ENCODE measurements at places on chromosomes 16 and 17.

DNA sequence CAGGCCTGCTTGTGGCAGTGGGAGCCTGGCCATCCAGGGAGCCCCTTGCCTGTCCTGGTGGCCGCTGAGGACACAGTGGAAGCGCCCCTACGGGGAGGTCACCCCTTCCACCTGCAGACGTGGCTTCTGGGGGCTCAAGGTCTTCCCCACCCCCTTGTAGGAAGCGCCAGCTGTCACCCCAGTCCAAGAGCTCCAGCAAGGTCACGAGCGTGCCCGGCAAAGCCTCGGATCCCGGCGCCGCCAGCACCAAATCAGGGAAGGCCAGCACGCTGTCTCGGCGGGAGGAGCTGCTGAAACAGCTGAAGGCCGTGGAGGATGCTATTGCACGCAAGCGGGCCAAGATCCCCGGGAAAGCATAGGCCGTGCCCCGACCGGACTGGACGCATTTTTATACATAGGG lies 7.4 kb upstream of the IL17C start:
- DNase-seq: no peak

DNA sequence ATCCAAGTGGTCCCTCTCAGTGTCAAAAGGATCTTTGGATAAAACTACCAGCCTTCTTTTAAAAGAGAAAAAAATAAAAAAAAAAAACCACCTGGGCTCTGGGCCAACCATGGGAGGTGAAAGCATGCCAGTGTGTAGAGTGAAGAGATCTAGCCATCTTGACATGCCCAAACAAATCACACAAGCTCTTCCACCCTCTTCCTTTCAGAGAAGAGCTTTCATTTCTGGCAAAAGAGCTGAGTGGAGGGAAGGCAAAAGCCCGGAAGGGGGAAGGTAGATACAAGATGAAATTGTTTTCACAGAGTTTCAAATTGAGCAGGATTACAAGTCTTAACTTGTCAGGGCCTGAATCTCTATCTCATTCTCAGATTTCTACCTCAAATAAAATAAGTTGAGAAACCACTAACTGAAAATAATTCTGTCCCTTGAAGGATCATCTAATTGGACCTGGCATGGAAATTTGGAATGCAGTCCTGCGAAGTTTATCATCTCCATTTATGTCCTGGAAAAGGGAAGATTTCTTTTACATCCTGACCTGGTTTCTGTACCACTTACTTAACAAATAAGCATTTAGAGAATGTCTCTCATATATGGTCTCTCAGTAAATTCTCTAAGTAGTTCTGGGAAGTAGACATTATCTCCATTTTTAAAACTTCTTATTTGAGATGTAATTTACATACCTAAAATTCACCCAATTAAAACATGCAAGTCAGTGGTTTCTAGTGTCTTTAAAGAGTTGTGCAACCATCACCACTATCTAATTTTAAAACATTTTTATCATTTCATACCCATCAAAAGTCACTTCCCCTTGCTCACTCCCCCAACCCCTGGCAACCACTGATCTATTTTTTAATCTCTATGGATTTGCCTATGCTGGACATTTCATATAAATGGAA lies 93.7 kb downstream of the TANGO6 start:
- no peak for DNase-seq

GRCh38 chr17:19670908-19671307 lies 22.4 kb downstream of the ALDH3A2 start:
- no peak for DNase-seq

- no peak for DNase-seq
Observed at GRCh38 chr17:2957631-2958286, 105.6 kb downstream of the OR1D5 start.

- DNase-seq: no peak
Observed at GRCh38 chr17:78667741-78668640, 90.8 kb upstream of the DNAH17 start.

DNA sequence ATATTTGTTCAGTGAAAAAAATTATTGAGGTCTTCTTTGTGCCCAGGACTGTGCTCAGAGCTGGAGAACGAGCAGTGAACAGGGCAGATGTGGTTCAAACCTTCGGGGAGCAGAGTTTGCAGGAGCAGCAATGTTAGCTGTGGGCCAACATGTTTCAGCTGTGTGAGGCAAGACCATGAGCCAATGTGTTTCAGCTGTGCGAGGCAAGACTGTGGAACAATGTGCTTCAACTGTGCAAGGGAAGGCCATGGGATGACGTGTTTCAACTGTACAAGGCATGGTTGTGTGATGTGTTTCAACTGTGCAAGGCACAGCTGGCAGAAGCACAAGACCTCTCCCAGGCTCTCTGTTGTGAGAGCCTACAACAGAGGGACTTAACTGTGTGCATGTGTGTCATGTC lies 35.2 kb upstream of the SDK2 start:
- DNase-seq: no peak

DNA sequence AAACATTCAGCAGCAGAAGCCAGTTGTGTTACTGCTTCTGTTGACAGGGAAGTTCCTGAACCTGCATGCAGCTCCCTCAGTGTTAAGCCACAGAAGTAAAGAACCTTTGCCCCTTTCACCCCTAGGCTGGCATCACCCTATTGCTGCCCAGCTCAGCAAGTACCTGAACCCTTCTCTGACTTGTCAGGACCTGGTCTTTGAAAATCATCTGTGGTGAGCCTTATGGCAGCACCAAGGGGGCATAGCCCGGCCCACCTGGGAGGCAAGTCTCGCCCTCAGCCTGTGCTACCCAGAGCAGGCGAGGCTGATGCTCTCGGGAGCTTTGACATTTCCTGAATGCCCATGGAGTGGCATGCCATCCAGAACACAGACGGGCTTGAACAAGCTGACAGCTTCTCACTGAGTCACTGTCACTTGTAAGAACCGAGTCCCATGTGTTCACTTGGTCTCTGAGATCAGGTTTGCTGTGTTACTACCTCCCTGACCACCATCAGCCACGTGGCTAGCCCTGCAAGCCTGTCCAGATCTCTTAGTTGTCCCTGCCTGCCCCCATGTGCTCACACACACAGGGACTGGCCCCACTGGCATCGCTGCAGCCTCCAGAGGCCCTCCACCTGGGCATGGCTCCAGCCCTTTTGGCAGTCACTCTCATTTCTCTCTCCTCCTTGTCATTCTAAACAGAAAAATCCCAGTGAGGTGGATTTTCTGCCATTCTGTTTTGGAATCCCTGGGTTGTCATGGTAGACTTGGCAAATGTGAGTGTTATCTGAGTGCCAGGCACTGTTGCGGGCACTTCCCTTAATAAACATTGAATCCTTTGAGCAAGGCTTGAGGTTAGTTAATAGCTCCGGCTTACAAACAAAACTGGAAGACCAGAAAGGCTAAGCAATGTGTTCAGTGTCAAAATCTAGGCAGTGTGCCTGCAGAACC lies 2.9 kb upstream of the CARMIL2 start:
- DNase-seq: peak; percentile 44

DNA sequence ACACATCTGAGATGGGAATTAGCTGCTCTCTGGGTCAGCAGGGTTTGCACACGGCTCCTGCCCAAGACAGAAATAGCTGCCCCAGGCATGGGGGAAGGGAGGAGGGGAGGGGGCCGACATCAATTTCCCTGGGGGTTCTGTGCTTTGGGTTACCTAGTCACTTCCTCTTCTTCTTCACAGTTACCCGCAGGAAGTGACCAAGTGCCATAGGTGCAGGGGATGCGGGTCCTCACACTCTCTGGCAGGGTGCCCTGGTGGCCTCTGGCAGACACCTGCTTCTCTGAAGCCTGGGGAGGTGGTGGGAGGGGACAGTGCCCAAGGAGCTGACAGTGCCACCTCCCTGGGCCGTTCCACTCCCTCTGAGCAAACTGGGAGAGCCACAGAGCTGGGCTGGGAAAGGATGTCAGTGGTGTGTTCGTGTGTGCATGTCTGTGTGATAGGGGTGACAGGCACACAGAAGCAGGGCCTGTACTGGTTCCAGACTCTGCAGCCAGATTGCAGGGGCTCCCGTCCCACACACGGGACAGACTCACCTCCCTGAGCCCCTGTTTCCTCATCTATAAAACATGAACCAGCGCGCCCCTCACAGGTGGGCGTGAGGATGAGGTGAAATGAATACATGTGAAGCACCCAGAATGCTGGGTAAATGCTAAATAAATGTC lies 18.2 kb downstream of the SCN4A start:
- no peak for DNase-seq

- DNase-seq: no peak
Observed at GRCh38 chr17:40451420-40451819, 8.2 kb downstream of the IGFBP4 start.

GRCh38 chr17:69478916-69479315 lies 64.4 kb downstream of the MAP2K6 start:
- DNase-seq: no peak

DNA sequence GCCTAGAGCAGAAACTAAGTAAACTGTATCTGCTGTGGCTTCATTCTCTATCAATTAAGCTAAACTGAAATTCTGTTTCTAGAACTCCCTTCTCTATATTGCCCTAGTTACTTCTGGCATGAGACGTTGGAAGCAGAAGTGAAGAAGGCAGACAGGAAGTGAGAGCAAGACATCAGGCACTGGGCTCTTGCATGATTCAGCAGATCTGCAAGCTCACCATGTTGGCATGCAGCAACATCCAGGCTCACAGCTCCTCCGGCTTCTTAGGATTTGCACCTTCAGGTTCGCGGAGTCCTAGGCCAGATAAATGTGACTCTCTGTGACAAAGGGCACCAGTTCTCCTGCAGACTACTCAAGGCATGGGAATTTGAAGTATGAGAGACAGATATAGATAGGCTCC lies 148.3 kb downstream of the CDH8 start:
- no peak for DNase-seq

DNA sequence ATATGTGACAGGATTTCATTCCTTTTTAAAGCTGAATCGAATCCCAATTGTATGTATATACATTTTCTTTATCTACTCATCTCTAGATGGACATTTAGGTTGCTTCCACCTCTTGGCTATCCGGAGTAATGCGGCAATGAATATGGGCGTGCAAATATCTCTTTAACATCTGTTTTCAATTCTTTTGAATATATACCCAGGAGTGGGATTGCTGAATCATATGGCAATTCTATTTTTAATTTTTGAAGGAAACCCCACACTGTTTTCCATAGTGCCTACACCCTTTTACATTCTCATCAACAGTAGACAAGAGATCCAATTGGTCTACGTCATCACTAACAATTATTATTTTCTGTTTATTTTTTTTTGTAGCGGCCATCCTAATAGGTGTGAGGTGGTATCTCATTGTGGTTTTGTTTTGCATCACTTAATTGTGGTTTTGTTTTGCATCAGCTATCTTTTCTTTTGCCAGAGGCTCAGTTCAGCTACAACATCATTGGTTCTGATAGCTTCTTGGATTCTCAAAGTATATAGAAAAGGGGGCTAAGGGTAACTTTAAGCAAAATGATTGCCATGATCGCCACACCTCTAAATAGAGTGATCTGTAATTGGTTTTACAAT lies 25.6 kb upstream of the MAP2K6 start:
- no peak for DNase-seq

GRCh38 chr17:47013341-47013740 lies 34.3 kb upstream of the RPRML start:
- DNase-seq: no peak

GRCh38 chr17:55233840-55234239 lies 30.9 kb upstream of the HLF start:
- no peak for DNase-seq

DNA sequence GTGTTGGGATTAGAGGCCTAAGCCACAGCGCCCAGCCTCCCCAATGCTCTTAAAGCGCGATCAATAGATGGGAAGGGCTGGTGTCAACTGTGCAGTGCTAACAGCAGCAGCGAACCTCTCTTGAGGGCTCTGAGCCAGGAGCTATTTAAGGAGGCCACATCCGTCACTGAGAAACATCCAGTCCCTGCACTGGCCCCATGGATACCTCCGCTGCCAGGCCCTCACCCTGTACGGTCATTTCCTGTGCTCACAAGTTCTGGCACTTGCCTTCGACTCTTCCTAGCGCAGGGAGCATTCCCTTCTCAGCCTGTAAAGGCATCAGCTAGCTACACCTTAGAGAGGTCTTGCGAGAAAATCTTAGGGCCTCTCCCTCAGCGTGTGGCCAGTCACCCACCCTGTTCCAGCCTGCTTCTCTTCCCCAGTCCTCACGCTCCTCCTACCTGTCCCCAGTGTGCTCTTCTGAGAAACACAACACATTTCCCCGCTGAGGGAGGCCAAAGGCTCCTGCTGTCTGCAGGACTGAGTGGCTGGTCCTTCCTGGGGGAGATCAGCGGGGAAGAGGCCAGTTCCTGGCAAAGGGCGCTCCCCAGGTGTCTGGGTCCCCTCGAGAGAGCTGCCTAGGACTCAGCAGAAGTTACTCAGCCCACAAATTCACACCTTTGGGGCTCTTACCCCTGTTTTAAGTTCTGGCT lies 28.6 kb downstream of the GTF3C1 start:
- no peak for DNase-seq

DNA sequence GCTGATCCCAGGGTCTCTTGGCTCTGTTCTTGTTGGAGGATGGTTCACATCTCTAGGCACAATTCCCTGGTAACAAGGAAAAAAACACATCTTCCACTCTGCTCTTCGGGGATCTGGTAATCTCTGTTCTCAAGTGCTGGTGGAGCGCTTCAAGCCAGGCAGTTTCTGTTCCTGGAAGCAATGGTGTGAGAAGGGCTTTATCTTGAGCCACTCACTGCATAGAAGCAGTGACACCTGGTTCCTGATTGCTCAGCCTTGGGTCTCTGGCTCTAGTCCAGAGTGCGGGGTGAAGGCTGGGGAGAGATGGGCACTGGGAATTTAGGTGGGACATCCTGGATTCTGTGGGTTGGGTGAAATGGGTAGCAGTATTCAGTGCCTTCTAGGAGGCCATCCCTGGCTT lies 14.1 kb downstream of the AKAP1 start:
- no peak for DNase-seq

GRCh38 chr17:13885953-13886889 lies 183.1 kb upstream of the COX10 start:
- DNase-seq: no peak

DNA sequence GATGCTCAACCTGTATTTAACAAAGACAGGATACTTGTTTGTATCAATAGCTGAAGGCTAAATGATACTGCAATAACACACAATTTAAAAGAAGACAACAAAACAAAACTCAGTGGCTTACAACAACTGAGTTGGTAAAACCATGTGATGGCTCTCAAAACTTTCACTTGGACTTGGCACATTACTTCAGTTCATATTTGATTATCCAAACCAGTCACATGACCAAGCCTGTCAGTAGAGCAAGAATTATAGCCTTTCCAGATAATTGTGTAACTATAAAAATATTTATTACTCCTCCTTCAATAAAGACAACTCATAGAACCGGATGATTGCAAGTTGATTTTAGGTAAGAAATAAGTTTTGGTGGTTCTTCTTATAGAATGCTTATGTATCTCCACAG lies 56.8 kb downstream of the NQO1 start:
- DNase-seq: no peak

DNA sequence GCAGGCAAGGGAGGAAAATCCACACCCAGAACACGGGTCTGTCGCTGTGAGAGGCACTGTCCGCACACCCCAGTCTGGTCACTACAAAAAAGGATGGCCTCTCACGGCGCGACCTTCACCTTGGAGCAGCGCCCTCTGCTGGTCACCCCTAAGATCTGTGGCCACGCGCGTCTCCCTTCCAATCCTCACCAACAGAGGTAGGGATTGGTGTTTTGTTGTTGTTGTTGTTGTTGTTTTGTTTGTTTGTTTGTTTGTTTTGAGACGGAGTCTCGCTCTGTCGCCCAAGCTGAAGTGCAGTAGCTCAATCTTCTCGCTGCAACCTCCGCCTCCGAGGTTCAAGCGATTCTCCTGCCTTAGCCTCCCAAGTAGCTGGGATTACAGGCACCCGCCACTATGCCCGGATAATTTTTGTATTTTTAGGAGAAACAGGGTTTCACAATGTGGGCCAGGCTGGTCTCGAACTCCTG lies 15.0 kb upstream of the C17orf58 start:
- DNase-seq: peak; percentile 26

GRCh38 chr17:75475851-75476250 lies 19.4 kb downstream of the TMEM94 start:
- DNase-seq: no peak

All from substantia nigra (tissue), 51 donors.